ENCODE measurements at places on chromosomes 11 and 22.

DNA sequence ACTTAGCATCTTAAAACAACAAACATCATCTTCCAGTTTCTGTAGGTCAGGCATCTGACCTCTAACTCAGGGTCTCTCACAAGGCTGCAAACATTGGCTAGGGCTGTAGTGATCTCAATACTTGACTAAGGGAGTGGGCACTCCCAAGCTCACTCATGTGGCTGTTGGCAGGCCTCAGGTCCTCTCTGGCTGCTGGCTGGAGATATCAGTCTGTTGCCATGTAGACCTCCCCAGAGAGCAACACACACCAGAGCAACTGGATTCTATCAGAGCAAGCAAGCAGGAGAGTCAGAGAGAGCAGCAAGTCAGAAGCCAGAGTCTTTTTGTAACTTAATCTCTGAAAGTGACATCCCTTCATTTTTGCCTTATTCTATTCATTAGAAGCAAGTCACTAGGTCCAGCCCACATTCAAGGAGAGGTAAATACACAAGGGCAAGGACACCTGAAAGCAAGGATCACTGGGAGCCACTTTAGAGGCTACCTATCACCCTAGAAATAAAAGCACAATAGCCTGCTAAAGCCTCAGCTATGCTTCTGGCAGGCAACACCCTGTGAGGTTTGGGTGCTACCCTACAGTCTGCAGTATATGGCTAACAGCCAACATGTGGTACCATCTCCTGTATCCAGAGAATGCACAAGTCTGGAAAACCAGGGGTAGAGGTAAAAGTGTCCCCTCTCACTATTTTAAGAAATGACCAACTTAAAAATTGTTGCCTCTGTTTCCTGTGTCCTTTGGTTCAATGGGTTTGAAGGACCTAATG lies 33.5 kb upstream of the CD44 start:
- no peak for DNase-seq

DNA sequence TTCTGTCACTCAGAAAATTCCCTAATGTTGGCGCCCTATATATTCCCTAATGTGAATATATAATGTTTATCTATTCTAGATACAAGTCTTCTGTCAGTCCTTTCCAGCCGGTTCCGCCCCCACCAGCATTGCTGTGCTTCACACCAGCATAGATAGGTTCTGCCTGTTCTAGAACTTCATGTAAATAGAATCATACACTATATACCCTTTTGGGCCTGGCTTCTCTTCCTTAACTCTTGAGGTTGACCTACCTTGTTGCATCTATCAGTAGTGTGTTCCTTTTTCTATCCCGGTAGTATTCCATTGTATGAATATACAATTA lies 34.6 kb downstream of the OTOG start:
- DNase-seq = no peak

GRCh38 chr11:112235750-112236390 lies 9.6 kb downstream of the PTS start:
- no peak for DNase-seq

GRCh38 chr11:78933350-78933749 lies 358.7 kb upstream of the NARS2 start:
- DNase-seq = no peak

DNA sequence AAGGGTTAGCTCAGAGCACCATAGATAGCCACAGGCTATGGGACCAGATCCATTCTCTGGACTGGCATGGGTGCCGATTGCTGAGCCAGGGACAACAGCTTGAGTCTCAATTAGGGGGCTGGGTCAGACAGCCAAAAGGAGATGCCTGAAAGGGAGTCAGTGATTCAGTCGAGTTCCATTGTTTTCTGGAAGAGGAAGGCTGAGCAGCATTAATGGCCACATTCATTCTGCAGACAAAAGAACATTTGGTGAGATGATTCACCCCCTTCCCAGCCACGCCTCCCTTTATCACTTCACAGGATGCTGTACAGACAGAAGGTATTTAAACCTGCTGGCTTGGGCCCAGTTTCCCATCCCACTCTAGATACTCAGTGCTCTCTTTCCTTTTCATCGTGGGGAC lies 131.9 kb downstream of the ADAMTS15 start:
- no peak for DNase-seq

GRCh38 chr11:75968021-75968625 lies 153.1 kb downstream of the UVRAG start:
- no peak for DNase-seq
